ENCODE measurements at places on chromosomes 13 and 19.

DNA sequence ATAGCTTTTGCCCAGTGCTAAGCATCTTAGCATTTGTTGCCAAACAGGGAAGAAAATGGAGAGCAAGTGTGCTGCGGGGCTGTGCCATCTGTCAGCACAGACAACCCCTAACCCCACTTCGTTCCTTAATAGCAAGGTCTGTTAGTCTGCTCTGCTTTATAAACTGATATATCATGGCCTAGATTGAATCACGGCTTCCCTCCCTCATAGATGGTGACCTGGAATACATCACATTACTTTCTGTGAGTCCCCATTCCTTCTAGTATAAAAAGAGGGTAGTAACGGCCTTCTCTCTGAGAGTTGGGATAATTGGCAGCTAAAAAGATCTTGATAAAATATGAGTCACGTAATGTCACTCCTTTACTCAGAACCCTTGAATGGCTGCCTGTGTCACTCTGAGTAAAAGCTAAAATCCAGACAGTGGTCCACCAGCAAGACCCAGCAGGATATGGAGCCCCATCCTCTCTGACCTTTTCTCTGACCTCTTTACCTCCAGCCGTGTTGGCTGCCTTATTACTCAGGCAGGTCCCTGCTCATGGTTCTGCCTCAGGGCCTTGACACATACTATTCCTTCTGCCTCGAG lies 151.7 kb downstream of the DLEU7 start:
- DNase-seq, result no peak

DNA sequence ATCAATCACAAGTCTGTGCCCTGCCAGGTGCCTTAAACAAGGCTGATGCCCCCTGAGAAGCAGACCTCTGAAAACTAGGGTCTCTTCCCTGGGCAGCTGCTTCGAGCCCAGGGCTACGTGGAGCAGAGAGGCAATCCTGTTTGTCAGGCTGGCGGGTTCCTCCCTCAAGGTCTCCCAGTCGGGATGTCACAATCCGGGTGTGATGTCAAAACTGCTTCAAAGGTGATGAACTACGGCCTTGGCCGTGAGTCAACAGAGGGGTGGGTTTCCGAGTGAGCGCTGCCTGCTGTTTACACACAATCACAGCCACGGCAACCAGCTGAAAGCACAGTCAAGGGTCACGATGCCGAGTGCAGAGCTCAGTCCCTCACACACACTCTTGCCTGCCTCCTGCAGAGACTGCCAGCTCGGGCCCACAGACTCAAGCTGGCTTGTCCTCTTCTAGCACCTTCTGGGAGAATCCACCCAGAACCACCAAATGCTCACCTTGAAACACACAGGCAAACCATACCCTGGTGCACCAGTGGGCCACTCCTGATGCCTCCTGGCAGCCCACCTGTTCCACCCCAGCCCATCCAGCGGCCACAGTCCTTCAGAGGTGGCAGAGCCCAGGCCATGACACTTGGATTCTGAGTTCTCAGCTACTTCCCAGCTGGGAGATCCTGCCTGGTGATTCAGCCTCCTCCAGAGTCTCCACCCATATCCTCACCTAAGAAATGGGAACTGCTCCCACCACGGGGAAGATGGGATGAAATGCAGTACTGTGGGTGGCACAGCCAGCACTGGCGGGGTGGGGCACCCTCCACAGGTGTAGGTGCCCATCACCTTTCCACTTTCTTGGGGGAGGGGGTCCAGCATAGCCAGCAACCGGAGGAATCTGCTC lies 6.8 kb downstream of the ELL start:
- DNase-seq, result no peak

- peak; percentile 60 for DNase-seq
Measured at GRCh38 chr19:3459089-3459881, 21.0 kb downstream of the SMIM24 start.

GRCh38 chr13:112446347-112446861 lies 70.2 kb downstream of the SPACA7 start:
- DNase-seq, result no peak

DNA sequence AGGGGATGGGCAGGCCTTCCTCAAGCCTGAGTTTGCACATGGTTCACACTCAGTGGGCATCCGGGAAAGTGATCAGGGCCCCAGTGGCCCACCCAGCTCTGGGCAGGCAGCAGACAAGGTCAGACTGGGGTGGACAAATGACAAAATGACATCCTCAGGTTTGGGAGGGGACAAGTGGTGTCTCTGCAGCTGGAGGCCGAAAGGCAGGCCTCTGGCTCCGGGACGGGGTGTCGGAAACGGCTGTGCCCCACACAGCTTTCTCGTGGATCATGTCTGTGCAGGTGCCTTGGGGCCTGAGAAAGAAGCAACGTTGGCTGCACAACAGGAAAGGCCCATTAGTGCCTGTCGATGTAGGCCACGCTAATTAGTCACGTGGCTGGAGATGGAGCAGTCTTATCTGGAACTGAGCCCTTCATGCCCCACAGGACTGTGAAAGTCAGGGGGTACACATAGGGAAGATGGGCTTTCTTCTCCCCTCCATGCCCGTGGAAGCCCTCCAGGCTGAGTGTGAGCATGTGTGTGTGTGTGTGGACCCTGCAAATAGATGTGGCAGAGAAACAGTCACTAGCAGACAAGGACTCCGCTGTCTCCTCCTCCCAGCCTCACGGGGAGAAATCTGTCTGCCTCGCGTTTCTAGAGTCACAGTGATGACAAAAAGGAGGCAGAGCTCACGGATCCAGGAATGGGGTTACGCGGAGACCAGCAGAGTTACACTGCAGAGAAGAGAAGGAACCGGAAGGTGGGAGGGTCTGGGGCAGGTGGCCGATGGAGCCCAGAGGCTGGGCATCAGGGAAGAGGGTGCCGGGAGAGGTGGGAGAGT lies 44.2 kb downstream of the CHST8 start:
- no peak for DNase-seq

- no peak for DNase-seq
Measured at GRCh38 chr19:21677696-21678418, 89.5 kb downstream of the ZNF100 start.

GRCh38 chr13:66195238-66195637 lies 1034.9 kb downstream of the PCDH9 start:
- no peak for DNase-seq

DNA sequence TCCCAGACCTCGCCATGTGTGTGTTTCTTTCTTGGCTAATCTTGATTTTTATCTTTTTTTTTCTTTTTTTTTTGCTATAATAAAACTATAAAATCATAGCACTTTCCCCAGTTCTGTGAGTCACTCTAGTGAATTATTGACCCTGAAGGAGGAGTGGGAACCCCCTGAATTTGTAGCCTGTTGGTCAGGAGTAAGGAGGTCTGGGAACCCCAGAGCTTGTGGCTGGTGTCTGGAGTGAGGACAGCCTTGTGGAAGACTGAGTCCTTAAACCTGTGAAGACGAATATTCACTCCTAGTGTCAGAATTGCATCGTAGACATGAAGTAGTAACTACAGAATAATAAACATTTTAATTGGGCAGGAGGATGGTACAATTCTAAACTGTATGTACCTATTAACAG lies 7.4 kb downstream of the EID2B start:
- DNase-seq, result no peak

GRCh38 chr13:57582032-57582431 lies 49.5 kb upstream of the PCDH17 start:
- DNase-seq, result no peak

DNA sequence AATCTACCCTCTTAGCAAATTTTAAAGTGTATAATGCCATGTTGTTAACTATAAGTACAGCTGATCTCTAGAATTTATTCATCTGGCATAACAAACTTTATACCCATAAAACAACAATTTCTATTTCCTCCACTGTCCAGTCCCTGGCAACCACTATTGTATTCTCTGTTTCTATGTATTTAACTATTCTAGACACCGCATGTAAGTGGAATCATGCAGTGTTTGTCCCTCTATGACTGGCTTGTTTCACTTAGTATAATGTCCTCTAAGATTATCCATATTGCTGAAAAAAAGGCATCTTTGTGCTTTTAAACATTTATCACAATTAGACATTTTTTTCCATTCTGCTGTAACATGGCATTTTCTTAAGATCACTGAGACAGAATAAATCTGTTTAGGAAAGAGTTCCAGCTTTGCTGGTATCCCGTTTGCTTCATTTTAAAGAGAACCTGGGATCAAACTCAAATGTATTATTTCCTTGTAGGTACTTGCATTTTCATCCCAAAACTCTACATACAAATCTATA lies 1191.0 kb downstream of the SLITRK5 start:
- no peak for DNase-seq

DNA sequence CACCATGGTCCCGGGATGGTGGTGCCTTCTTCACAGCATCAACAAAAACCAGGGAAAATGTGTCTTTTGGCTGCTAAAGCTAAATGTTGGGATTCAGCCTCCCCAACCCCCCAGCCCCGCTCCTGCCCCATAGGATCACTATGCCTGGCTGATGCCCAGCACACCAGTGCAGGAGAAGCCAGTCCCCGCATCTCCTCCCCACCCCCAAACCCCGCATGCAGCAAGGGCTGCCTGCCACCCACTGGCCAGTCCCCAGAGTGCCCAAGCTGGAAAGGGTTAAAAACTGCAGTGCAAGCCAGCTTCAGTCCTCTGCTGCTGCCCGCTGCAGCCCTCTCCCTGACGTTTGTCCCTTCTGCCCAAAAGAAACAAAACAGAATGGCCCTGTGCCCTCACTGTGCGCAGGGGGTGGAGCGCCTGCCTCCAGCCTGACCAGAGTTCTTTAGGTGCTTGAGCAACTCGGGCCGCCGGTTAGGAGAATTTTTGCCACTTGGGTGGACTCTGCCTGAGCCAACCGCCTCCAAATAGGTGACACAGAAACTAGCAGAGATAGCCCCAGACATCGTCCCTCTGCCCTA lies 3.7 kb downstream of the CALM3 start:
- no peak for DNase-seq

DNA sequence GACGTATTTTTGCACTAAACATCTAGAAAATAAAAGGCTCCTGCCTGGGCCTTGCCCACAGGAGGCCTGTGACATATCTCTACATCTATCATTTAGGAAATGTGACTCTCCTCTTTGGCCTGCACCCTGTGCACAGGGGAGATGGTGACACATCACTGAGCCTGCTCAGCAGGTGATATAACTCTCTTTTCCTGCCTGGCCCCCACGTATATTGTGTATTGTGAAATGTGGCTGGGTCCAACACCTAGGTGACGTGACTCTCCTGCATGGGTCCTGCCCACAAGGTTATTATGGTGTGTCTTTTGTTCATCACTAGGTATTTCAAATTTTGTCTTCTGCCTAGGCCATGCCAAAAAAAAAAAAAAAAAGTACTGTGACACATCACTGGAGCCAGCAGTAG lies 61.4 kb upstream of the ZNF724 start:
- DNase-seq, result no peak

DNA sequence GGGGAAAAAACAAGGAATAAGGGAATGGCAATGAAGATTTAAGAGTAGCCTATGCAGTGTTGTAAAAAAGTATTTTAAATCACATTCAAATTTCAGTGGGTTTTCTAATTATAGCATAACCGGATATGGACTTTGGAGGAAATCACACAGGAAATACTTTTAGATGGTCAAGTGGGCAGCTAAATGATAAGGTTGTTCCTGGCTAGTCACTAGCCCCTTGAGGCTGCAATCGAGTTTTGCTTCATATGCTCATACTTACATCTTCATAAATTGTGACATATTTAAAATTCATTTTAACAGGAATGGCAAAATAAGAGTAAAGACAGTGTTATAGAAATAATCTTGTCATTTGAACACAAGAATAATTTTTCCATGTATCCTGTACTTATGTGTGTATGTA lies 88.9 kb downstream of the WDFY2 start:
- no peak for DNase-seq

DNA sequence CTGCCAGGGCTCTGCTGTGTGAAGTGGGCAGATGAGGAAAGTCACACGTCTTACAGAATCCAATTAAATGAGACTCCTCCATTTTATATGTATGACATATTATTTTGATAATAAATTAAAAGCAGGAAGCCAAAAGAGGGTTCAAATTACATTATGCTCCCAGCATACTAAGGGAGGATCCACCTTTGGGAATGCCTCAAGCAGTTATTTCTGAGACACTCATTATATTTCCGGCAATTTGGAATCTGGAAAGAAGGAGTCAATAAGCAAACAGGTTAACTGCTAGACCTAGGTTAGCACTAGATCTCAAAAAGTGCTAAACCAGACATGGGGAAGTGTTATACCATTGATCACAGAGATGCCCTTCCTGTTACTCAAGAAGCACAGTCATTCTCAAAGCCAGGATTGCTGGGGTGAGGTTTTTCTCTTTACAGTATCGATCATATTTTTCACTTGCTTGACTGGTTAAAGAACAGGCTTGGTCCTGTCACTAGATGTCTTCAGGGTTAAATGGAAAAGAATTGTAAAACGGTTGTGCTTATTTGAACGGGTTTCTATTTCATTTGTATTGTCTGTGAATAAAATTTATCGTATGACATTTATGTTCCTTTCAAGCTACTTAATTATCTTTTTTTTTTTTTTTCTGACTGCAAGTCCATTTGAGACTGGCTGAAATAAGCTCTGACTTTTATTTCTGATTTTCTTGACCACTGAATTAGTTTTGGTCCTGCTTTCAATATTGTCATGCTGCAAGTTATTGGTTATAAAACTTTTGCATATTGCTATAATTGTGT lies 523.2 kb downstream of the KLF12 start:
- no peak for DNase-seq
